ENCODE measurements at places on chromosomes 13 and 19. TPM values are rescaled to one million over a fixed set of nuclear protein-coding genes. Genes with fewer than 3 reads are reported as not detected.

Gene COX6B2
- total RNA-seq = not detected

Gene PRODH2
- total RNA-seq = not detected

Gene EFNB2
- 0.10 TPM for total RNA-seq

Gene CLIP3
- 0.75 TPM for total RNA-seq

Gene FBN3
- not detected for total RNA-seq

Gene FCGBP
- total RNA-seq = 7.1 TPM

Gene KLK3
- not detected for total RNA-seq

Gene SWSAP1
- 2.9 TPM for total RNA-seq

Gene PTGIR
- 14.7 TPM for total RNA-seq

Gene MBD3L3
- not detected for total RNA-seq

Gene TTC9B
- not detected for total RNA-seq

Gene UCHL3
- total RNA-seq = 37.6 TPM

Gene ERF
- total RNA-seq = 57.9 TPM

Gene IGLON5
- not detected for total RNA-seq

Gene IZUMO2
- not detected for total RNA-seq

Data from activated CD4-positive, alpha-beta T cell treated with anti-CD3 and anti-CD28 coated beads, Interleukin-2, amount 10 ng/mL, durations not matched to agents 7 days and 5 days (primary cell).